ENCODE measurements at places on chromosomes 1 and 21.

DNA sequence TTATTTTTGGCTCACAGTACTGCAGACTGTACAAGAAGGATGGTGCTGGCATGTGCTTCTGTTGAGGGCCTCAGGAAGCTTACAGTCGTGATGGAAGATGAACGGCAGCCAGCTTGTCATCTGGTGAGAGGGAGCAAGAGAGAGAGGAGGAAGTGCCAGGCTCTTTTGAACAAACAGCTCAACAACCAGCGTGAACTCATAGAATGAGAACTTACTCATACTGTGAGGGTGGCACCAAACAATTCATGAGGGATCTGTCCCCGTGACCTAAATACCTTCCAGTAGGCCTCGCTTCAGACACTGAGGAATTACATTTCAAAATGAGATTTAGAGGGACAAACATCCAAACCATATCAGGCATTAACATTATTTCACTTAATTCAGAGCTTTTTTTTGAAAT, 84.7 kb downstream of the PKN2 start:
- no peak for DNase-seq

DNA sequence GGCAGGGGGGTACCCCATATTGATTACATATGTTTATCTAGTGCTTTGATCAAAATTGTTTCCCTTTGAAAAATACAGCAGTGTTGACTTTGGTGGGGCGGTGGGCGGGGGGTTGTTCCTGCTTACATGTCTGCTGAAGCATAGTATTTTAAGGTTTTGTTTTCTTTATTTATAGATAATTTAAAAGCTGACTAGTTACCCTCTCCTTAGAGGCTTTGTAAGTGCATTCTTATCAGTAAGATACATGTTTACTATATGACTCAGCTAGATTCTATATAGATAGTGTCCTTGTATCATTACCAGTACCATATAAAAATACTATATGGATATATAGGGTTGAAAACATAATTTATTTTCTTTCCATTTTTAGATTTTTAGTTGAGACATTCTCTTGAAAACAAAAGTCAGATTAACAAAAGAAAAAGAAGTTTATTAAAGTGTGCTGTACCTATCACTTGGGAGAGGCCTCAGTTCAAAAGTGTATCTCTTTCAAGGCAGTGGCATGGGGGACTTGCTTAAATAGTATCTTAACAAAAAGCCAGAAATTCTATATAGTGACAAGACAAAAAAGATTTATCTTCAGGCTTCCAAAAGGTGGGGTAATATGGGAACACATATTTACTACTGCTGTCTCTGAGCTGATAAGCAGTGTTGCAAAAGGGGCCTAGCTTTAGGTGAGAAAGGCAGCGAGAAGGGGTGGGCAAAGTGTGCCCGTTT, 79.0 kb downstream of the HS2ST1 start:
- no peak for DNase-seq

DNA sequence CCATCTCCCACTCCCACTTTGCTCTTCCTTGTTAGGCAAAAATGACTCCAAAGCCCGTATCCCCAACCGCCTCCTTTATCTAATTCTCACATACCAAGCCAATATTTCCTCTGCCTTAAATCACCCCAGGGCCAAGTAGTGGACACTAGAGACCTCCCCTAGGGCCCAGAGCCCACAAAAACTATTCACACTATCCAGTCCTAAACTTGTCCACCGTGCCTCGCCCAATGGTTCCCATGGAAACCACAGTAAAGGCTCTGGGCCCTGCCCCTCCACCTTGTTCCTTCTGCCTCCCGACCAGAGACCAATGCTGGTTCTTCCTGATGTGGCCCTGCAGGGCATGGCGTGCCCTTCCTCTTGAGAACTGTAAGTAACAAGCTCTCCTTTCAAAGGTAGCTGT, 11.8 kb downstream of the CFAP107 start:
- DNase-seq: no peak

GRCh38 chr21:38909929-38910328, 104.2 kb downstream of the ETS2 start:
- no peak for DNase-seq

DNA sequence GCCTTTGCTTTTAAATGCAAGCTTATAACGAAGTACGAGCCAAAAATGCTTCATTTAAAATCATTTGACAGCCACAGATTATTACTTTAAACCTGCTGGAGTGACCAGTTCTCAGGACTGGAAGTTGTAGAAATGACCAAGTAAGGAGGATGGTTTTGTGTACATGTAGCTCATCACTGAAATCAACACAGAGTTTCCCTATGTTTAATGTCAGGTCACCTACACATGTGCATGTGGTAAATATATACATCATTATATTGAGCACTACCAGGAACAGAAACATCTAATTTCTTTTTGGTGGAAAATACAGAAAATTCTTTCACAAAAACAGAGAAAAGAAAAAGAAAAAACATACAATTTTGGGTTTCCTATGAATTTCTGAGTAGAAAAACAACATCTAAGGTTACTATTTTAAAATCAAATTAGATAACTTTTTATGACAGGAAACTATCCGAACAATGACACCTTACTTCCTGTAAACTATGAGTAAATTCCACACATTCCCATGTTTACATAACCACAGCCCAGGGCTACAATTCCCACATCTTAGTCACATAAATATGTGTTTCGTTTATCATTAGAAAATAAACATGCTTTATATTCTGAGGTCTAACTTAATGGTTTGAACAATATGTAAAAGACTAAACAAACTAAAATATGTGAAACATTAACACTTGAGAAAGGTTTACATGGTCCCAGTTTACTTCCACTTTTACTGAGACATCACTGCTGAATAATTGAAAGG, 73.6 kb downstream of the ZNF281 start:
- DNase-seq: no peak

DNA sequence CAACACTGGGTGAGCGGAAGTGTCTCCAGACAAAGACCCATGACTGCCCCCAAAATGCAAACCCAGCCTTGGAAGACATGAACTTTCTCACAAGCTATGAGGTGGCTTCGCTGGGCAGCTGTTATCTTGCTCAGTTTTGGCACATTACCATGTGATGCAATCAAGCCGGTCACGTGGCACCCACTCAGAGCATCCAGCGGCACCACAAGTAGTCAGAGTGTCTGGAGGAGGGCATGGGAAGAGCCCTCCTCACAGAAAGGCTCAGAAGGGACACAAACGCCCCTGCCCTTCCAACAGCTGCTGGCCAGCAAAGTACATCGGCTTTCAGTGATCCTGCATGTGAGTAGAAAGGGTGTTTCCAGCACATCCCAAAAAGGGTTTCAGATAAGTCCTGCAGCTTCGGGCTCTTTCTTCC, 145.5 kb upstream of the IRF2BP2 start:
- no peak for DNase-seq

DNA sequence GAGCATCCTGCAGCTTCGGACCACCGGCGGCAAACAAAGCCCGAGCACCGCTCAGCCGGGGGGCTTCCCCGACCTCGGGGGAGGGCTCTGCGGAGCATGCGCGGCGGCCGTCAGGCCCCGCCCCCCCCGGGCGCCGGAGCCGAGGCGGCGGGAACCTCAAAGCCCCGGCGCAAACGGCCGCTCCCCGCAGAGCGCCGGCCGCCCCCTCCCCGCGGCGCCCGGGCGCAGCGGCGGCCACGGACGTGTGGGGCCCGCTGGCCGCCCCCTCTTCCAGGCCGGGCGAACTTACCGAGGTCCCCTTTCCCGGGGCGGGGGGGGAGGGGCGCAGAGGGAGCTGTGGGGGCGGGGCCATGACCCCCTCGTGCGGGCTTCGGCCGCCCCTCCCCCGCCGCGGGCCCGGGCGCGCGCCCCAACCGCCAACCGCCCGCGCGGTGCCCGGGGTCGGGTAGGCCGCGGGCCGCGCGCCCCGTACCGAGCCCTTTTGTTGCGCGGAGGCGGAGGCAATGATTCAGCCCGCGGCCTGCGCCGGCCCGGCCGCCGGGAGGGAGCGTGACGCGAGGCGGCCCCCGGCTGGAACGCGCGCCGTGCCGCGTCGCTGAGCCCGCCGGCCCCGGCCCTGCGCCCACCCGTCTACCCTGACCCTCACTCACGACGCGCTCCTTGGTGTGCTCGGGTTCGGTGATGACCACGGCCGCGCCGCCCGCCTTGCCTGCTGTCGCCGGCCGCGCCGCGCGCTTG, 1.7 kb downstream of the RCC2 start:
- DNase-seq: peak; percentile 56

DNA sequence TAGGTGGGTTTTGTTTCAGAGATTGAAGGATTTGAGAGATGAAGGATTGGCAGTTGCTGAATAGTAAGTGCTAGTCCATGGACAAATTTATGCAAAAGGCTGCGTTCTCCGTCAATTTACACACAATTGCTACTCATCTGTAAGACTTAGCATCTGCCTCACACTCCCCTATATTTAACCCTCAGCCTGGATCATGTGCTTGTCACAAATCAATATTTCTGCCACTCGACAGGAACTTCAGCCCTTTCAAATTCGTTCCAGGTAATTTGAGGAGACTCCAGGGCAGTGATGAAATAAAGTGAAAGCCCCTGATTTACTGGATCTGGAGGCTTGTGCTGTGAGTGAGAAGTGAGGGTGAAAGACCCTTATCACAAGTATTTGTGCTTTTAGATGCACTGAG, 105.6 kb upstream of the UBE2U start:
- DNase-seq: no peak

DNA sequence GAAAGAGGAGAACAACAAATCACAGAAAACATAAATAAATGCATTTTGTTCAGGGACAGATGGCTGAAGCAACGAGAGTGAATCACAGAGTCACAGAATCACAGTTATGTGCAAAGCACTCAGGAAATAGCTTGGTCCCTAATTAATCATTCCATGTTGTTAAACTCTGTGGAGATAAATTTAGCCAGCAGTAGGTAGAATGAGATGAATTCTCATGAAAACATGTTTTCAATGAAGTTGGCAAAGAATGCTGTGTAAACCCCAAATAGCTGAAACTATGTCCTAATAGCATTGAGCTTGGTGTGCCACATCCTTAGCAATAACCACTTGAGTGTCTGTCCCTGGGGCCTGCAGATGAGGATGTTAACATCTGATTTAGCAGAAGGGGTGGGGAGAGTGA, 20.4 kb downstream of the LEPR start:
- DNase-seq: no peak

- DNase-seq: no peak
Observed at GRCh38 chr1:25772692-25773245, 27.2 kb upstream of the SELENON start.

- DNase-seq: no peak
Observed at GRCh38 chr1:162343470-162343869, 33.2 kb downstream of the SPATA46 start.

- DNase-seq: peak; percentile 64
Observed at GRCh38 chr1:172658871-172659453, at the start of gene FASLG. Gene FASLG (plus strand): TSS chr1:172659103. CDS start chr1:172659202, 99 bp downstream.

DNA sequence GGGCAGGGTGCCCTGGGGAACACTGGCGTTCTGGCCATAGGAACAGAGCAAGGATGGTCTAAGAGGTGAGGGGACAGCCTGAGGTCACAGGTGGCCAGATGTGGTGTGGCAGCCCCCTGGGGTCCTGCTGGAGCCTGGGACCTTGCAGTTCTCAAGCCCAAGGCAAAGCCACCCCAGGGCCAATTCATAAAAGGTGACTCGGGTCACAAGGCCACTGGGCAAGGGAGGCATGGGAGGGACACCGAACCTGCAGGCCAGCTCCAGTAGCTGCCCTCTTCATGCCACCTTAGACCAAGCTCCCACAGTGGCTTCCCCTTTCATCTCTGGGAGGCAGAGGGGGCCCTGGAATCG, 19.3 kb downstream of the TNFRSF25 start:
- DNase-seq: no peak

- no peak for DNase-seq
Observed at GRCh38 chr1:168589167-168589566, 12.8 kb downstream of the XCL1 start.

- DNase-seq: no peak
Observed at GRCh38 chr1:45373573-45373972, 33.3 kb upstream of the MUTYH start.

- no peak for DNase-seq
Observed at GRCh38 chr21:43993420-43993934, 18.6 kb upstream of the TRAPPC10 start.

- DNase-seq: no peak
Observed at GRCh38 chr1:44717156-44717555, 13.8 kb downstream of the RNU5D-1 start.

- DNase-seq: no peak
Observed at GRCh38 chr21:39863111-39863510, 4.1 kb upstream of the PCP4 start.

- DNase-seq: no peak
Observed at GRCh38 chr1:206690516-206690915, 5.8 kb downstream of the MAPKAPK2 start.

GRCh38 chr1:188317894-188318293, 1489.1 kb downstream of the PLA2G4A start:
- no peak for DNase-seq

- peak; percentile 70 for DNase-seq
Observed at GRCh38 chr1:41496080-41497055, 11.9 kb upstream of the EDN2 start.

DNA sequence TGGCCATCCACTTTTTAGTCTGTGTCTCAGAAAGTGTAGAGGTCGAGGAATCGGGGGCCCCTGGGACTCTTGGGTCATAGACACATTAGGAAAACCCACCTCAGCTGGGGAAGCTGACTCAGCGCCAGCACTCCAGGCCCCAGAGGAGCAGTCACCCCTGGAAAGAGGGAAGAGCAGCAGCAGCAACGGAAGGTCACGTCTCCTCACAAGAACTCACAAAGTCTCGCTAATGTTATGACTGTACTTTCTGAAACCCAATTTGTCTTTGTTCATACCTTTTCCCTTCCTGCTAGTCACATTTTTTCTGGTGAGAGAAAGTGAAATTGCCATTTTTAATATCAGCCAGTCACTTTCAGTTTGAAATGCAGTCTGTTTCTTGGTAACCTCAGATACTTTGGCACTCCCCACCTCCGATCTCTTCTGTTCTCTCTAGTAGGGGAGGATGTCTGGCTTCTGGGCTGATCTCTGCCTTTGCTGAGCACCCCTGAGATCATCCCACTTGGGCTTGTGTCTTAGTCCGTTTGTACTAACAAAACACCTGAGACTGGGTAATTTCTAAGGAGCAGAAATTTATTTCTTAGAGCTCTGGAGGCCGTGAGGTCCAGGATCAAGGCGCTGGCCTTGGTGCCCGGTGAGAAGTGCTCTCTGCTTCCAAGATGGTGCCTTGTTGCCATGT, 6.0 kb upstream of the NLRP3 start:
- DNase-seq: peak; percentile 50

DNA sequence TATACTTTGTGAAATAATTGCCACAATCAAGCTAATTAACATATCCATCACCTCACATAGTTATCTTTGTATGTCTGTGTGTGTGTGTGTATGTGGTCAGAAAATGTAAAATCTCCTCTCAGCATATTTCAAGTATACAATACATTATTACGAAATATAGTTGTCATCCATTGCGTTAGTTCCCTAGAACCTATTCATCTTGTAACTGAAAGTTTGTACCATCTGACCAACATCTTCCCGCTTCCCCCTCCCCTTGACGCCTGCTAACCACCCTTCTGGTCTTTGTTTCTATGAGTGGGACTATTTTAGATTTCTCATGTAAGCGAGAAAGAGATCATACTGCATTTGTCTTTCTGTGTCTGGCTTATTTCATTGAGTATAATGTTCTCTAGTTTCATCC, 455.3 kb downstream of the KCNT2 start:
- no peak for DNase-seq

- DNase-seq: no peak
Observed at GRCh38 chr1:94522304-94522703, 19.3 kb downstream of the F3 start.

- no peak for DNase-seq
Observed at GRCh38 chr21:29187944-29188343, 57.5 kb downstream of the MAP3K7CL start.

- no peak for DNase-seq
Observed at GRCh38 chr1:38589036-38589435, 270.5 kb downstream of the RRAGC start.

GRCh38 chr1:181397845-181398244, 85.5 kb upstream of the CACNA1E start:
- DNase-seq: no peak

GRCh38 chr1:98001764-98002163, 80.9 kb upstream of the DPYD start:
- DNase-seq: no peak
